ENCODE measurements at places on chromosomes 12 and 14.

GRCh38 chr12:47903151-47903611, 1.6 kb downstream of the VDR start:
- DNase-seq, result peak; percentile 38

DNA sequence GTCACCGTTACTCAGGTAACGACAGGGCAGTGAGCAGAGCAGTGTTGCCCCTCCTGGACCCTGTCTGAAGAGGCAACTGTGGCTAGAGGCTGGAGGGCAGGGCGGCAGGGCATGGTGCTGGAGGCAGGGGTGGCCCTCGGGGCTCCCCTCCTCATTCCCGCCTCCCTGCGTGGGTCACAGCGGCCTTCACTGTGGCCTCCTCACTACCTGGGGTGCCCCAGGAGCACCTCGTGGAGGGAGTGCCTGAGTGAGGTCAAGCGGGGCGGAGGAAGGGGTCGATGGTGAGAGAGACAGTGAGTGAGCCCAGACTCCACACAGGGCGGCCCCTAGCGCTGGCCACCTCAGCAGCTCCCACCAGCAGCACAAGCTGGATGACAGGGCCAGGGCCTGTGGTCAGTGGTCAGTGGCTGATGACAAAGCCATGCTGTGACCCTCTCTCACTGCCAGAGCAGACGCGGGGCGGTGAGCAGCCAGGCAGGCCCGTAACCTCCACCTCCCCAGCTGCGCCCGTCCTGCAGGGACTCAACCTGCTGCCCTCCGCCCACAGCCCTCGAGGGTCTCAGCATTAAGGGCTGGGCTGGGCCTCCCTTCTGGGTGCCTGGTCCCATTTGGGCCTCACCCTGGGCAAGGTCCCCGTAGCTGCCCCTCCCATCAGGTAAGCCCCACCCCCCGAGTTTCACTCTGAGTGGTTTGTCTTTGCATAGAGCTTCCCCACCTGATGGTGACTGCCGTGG, 17.8 kb downstream of the GPR132 start:
- DNase-seq, result no peak

DNA sequence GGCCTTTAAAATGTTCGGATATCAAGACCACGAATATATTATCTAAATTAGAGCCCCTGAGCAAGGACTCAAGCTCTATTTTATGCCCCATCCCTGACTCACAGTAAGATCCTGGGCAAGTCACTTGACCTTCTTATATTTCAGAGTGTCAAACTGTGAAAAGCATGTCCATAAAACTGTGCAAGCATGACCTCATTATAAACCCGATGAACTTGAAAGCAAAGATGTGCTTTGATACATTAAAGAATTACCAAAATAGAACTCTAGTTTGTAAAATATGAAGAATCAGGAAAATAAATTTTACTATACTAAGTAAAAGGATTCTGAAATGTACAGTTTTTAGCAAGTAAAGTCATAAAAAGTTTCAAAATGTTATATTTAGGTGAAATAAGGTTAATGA, 2.9 kb upstream of the CALM1 start:
- no peak for DNase-seq

- peak; percentile 17 for DNase-seq
Measured at GRCh38 chr14:69154779-69155178, 1.9 kb upstream of the DCAF5 start.

DNA sequence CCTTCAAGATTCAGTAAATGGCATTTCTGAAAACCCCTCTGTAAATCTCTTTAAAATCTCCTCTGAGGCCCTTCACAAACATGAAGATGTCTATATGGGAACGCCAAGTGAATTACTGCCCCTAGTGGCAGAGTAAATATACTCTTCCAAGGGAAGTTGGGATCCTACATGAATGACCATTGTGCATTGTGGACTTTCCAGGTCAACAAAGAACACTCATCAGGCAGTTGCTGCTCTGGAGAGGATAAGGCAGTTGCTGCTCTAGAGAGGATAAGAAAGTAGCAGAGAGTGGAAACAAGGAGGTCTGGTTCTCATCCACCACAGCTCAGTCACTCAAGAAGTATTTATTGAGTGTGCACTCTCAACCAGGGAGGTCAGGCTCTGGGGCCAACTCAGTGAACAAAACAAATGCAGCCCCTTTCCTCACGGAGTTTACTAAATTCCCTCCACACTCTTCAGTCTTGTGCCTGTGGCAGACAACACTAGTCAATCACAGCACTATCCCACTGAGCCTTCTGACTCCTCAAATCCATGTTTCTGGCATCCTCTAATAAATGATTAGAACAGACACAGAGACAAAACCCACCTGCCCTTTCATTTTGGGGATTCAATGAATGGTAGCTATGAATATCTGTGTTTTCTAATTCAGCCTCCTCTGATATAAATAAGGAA, 52.9 kb downstream of the SVOP start:
- peak; percentile 4 for DNase-seq

- no peak for DNase-seq
Measured at GRCh38 chr12:76356071-76356470, 7.9 kb upstream of the BBS10 start.

Data from brain microvascular endothelial cell (primary cell).